ENCODE measurements at places on chromosomes 6 and 20.

DNA sequence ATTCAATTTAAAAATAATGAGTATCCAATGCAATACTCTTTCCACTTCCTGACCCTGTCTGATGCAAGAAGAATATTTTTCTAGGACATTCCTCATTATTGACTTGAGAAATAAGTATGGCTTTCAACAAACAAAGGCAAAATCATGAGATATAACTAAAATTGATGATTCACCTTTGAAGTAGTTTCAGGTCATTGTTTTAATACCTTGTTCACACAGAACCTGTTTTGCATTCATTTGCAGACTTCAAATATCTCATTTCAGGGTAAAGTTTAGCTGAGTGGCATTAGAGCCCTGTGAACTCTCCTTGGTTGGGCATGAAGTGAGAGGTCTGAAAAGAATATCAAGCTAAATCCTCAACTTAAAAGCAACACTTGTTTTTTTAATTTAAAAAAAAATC, 309.2 kb downstream of the NRN1 start:
- DNase-seq: no peak

- DNase-seq: no peak
Observed at GRCh38 chr20:23622839-23623343, 14.9 kb downstream of the CST3 start.

DNA sequence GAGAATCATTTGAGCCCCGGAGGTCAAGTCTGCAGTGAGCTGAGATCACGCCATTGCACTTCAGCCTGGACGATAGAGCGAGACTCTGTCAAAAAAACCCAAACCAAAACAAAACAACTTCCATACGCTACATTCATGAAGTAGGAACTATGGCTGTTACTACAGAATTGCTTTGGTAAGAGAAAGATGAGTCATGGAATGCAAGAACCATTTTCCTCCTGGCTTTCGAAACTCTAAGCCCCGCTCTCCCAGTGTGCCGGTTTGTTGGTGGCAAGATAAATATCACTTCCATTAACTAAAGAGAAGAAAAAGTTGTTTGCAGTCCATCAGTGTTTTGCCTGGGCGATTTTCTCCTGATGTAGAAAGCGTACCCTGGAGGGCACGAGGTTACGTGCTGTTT, 61.3 kb downstream of the ZDHHC14 start:
- no peak for DNase-seq

DNA sequence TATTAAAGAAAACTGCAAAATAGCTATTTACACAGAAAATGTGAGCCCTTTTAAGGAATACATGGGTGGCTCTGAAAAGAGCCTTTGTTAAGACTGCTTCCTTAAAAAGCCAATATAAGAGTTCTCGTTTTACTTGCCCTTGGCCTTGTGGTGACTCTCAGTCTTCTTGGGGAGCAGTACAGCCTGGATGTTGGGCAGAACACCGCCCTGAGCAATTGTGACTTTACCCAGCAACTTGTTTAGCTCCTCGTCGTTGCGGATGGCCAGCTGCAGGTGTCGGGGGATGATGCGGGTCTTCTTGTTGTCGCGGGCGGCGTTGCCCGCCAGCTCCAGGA, 111.5 kb downstream of the HFE start:
- DNase-seq: no peak

GRCh38 chr20:23533161-23533560, 35.1 kb downstream of the CST9L start:
- DNase-seq: no peak

All from right renal cortex interstitium (tissue), 3 donors.